ENCODE measurements at places on chromosomes 12 and 14. TPM values are rescaled to one million over a fixed set of nuclear protein-coding genes. Genes with fewer than 3 reads are reported as not detected.

Gene YBX3
- total RNA-seq = 260 TPM

Gene TAS2R9
- not detected for total RNA-seq

Gene ENDOU
- not detected for total RNA-seq

Gene HOXC4
- total RNA-seq = 3.1 TPM

Gene TEAD4
- total RNA-seq = 47.4 TPM

Gene KLC1
- total RNA-seq = 89.6 TPM

Gene HOXC12
- total RNA-seq = not detected

Data from A549 treated with AZD2906 at 1 μM for 4 hours (cell line).